ENCODE measurements at places on chromosomes 2 and 18.

DNA sequence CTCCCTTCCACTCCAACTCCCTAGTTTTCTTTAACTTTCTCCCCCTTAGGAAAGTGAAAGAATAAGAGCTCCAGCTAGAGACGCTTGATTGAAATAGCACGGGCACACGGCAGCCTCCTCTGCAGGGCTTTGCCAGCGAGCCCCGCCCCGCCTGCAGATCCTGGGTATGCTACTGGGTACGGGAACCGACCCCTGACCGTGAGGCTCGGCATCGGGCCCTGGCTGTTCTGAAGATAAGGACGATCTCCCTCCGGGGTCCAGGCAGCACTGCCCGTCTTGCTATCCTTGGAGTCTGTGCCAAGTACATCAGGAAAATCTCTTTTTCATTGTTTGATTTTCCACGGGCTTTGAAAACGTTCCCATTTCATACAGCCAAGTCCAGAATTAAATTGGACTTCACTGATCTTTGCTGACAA is 284.5 kb downstream of the MTX2 start:
- DNase-seq, result peak; percentile 54

- no peak for DNase-seq
Observed at GRCh38 chr2:38016219-38016618, 59.7 kb downstream of the CYP1B1 start.

DNA sequence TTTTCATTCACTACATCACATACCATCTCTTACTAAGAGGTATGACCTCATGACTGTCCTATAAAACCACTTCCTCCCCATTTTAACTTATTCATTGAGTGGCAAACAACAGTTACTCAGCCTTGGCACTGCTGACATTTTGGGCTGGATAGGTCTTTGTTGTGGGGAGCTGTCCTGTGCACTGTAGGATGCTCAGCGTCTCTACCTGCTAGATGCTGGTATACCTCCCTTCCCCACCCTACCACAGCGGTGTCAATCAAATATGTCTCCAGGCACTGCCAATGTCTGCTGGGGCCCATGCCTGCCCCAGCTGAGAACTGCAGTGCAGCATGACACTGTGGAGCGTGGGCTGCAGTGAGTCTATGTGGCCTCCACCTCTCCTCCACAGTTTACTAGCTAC is 76.3 kb upstream of the MGAT4A start:
- DNase-seq, result no peak

DNA sequence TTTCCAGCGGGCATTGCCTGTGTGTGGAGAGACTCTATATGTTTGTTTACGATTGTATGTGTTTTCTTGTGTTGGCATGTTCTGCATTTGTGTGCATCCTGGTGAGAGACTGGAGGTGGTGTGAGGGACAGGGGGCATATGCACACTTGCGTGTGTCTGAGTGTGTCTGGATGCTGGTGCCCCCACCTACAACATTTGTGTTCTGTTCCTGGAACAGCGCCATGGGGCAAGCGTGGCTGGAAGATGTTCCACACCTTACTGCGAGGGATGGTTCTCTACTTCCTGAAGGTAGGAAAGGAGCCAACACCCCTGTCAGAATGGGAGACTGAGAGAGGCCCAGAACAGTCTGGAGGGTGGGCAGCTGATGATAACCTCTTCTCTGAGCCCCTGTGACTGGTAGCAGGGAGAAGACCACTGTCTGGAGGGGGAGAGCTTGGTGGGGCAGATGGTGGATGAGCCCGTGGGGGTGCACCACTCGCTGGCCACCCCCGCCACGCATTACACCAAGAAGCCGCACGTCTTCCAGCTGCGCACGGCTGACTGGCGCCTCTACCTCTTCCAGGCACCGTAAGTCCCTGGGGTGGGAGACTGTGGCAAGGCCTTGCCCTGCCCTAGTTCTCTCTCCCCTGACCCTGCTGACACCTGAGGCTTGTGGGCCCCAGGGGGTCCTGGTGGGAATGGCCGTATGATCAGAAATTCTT is 23.7 kb downstream of the PSD4 start:
- DNase-seq, result no peak

DNA sequence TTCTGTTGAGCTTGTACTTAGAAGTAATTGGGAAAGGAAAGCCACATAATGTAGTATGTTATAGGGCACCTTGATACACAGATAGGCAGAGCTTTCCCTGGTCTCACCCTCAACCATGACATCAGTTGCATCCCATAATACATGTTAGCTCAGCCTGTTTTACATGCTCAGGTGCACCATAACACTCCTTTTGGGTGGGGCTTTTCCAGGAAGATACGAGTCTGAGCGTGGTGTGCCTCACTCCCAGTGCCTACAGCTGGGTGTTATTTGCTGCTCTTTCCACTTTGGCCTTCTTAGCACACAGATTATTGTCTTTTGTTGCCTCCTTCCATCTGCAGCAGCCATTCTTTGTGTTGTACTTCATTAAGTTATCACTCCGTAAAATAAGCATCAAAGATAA is 11.9 kb downstream of the TTC39C start:
- no peak for DNase-seq

GRCh38 chr2:227876300-227876801 is 4.9 kb downstream of the DAW1 start:
- DNase-seq, result no peak

DNA sequence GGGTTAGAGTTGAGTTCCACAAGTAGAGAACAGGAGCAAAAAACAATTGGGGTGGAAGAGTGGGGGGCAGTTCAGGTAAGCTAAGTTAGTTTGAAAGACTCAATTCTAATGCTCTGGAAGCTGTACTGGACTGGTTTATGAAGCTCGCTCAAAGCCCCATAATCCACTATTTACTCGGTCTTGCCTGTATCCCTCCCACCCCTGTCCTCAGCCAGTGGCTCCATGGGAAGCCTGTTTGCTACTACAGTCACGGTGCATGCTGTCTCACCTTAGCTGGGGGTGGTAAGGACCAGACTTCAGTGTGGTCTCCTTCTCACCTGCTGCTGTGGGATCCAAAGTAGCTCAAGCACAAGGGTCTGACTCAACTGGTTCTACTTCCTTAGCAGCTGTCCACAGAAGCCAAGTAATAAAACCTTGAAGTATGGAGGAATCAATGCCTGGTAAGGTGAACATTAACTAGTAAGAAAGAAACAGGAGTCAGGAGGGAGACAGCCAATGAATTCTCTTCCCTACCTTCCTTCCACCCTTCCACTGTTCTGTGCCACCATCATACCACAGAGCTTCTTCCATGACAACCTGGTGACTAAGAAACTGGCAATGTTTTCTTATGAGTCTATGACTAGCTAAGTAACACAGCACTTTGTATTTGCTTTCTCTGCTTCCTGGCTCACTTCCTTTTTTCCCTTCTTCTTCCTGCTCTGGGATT is 230.8 kb downstream of the SRBD1 start:
- no peak for DNase-seq

GRCh38 chr18:11533513-11533890 is 75.9 kb upstream of the SLC35G4 start:
- DNase-seq, result no peak

DNA sequence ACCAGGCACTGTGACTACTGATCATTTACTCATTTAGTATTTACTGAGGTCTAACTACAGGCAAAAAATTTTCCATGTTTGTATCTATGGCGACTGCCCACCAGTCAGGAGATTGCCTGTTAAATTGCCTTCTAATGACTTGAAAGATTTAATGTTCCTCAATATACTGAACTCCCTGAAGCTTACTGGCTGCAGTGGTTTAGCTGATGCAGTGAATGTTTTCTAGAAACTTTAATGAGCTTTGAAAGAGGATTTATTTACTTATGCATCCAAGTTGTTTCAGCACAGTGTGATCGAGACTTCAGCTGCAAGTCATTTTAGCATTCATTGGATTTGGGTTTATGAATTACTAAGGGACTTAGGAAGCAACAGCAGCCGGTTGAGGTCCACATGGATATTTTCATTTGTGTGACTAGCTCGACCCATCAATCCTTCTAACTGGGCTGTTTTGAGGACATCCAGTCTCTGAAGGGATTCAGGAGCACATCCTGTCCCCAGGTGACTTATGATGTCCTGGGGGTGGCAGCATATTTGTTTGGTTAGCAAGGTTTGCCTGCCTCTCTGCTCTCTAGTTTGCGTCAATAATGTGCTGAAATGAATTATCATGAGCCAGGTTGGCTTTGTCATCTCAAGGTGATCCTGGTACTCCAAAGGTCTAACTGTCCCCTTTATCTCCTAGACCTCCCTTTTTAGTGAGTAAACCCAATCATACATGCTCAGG is 26.8 kb downstream of the ACMSD start:
- no peak for DNase-seq

- no peak for DNase-seq
Observed at GRCh38 chr2:58032764-58033080, 13.9 kb upstream of the VRK2 start.

- DNase-seq, result peak; percentile 44
Observed at GRCh38 chr2:65198737-65199136, 28.9 kb upstream of the ACTR2 start.

DNA sequence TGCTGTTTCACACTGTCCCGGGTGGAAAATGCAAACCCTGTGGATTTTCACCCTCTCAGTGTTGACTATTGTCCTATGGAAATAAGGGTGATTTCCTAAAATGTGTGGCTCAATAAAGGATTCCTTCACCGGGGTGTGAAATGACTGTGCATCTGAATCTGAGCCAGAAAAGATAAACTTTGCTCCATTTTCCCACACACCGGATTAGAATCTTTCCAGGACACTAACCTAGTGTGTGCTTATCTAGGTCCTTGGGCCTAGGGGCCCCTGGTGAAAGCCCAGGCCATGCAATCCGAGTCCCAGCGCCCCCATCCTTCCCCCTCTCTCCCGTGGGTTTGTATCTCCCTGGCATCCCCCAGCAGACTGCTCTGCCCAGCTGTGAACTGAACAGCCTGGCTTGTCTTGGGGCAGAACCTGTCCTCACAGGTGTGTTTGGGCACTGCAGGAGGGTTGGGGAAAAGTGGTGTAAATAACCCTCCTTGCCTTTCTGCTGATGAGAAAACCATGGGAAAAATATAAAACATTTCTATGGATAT is 17.3 kb downstream of the KLHL29 start:
- DNase-seq, result no peak

- DNase-seq, result no peak
Observed at GRCh38 chr18:6920099-6920955, 190.8 kb downstream of the ARHGAP28 start.

DNA sequence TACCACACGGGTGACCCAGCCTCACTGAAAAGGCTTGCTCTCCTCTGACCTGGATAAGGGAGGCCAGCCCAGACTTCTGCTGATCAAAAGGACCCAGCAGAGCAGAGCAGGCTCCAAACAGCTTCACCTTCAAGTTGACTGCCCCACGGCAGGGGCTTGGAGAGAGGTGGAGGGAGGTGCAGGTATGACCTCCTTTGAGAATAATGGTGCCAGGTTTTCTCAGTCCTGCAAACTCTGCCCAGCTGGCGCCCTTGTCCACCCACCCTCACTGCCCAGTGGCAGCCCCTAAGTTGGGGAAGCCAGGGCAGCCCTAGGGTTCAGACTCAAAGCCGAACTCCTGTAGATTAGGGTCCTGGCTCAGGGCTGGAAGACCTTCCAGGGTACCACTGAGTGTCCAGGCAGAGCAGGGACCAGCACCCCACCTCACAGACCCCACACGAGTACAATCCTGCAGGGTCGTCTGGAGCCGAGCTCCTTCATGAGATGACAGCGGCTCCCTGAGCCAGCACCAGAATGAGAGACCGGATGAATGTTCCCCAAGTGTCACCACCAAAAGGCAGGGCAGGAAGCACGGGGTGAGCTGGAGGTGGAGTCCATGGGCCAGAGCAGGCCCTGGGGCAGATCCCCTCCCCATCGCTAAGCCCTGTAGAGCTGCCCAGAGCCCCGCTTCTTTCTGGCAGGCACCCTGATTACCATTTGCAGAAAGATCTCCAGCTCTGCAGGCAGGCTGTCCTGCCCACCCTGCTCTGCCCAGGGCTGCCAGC is 3.6 kb upstream of the GPC1 start:
- peak; percentile 2 for DNase-seq

GRCh38 chr2:230691005-230691647 is 21.5 kb upstream of the CAB39 start:
- DNase-seq, result no peak

DNA sequence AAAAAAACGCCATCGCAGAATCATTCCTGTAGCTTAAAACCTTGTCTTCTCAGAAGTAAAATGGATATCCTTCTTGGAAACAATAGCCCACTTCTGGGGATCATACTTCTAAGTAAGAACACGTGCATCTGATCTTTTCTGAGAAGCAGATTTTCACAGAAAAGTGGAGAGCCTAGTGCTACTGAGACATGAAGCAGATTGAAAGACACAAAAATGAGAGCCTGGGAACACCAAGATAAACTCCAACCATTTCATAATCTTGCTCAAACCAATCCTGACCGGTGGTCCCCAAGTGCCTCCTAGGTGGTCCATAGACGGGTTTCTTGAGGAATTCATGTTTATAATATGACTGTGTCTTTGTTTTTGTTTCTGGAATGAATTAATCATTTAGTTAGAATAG is 191.2 kb downstream of the IRS1 start:
- no peak for DNase-seq

DNA sequence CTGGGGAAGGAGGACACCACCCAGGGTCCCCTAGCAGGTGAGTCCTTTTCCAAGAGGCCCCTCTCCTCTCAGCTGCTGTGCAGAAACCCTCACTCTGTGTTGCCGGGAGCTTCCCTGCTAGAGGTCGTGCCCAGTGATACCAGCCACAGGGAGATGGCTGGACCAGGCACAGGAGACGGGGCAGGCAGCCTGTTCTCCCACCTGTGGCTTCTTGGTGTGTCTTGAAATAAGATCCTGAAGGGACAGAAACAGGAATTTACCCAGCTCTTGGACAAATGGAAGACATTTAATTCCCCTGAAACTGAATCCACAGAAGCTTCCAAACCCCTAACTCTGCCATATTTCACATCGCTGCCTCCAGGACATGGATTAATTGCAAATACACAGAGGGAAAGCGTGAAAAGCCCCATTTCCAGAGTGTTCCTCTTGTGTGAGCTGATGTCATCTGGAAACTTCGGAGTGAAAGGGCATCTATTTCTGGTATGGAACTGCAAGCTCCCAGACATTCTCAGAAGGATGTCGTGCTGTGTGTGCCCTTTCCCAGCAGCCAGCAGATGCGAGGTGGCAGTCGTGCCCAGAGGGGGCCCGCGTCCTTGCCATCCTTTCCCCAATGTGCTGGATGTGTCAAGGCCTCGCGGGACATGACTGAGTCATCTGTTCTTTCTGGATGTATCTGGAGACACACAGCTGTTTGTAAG is 177.7 kb downstream of the SEPTIN10 start:
- peak; percentile 64 for DNase-seq

- DNase-seq, result no peak
Observed at GRCh38 chr18:30945761-30946160, 96.8 kb downstream of the DSC3 start.

Measured in left ventricle myocardium inferior (tissue), 1 donor.